Gastrocnemius medialis (tissue), 4 donors: ENCODE measurements at places on chromosomes 7 and 10. TPM values are rescaled to one million over a fixed set of nuclear protein-coding genes. Genes with fewer than 3 reads are reported as not detected.

The RBP3 gene
- not detected for total RNA-seq

The PON2 gene
- 10.2 TPM for total RNA-seq

The ATOH7 gene
- total RNA-seq = not detected

The NCF1 gene
- total RNA-seq = 0.55 TPM

The SLC13A1 gene
- not detected for total RNA-seq

The MUC12 gene
- total RNA-seq = not detected

The FAM241B gene
- total RNA-seq = 2.5 TPM

The TMEM270 gene
- total RNA-seq = not detected

The LIPN gene
- not detected for total RNA-seq

The TAS2R40 gene
- not detected for total RNA-seq

The SPAM1 gene
- total RNA-seq = not detected

The ZNF467 gene
- total RNA-seq = 0.15 TPM

The UTF1 gene
- total RNA-seq = not detected

The SPDYE11 gene
- not detected for total RNA-seq

The CREM gene
- 24.3 TPM for total RNA-seq

The SEC23IP gene
- 12.6 TPM for total RNA-seq

The PLEKHS1 gene
- total RNA-seq = not detected

The HSPA14 gene
- total RNA-seq = 25.4 TPM

The MKX gene
- not detected for total RNA-seq

The UNCX gene
- not detected for total RNA-seq

The PITX3 gene
- total RNA-seq = 7.6 TPM

The CRHR2 gene
- 0.07 TPM for total RNA-seq

The MAGI2 gene
- 1.0 TPM for total RNA-seq

The SEMA3E gene
- 0.22 TPM for total RNA-seq

The CYP3A5 gene
- 9.2 TPM for total RNA-seq
